ENCODE measurements at places on chromosomes 2 and 18.

DNA sequence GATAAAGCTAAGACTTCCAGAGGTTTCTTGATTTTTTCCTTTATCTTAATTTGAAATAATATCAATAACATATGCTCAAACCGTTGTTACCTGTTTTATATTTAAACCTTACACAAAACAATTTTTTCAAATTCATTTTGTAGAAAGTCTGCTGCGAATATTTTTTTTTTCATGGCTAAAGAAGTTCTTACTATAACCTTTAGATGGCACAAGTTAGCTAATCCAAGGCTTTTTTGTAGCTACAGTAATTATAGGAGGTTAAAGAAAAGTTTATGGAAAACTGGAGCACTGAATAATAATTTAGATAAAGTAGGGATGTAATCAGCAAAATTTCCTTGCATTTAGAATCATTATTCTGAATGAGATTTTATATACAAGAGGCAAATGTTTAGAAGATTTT, 78.0 kb upstream of the PNPT1 start:
- DNase-seq: no peak

DNA sequence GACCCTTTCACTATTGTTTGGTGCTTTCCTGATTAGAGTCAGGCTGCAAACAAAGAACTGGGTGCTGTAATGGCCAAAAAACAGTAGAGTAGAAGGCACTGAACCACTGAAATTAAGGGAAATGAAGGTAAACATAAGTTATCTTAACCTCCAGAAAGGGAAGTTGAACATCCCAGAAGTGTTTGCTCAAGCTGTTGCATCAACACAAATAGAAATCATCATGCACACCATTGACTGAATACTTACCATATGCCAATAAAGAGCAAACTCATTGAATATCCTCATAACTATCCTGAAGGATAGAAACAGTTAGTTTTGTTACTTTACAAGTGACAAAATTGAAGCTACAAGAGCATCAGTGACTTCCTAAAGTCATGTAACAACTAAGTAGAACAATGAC, 477.4 kb upstream of the CHST9 start:
- DNase-seq: no peak

GRCh38 chr2:162731917-162732804, 106.4 kb downstream of the KCNH7 start:
- no peak for DNase-seq

- DNase-seq: no peak
These were observed 88.9 kb downstream of the TMEM185B start for GRCh38 chr2:120134263-120134662.

- DNase-seq: no peak
These were observed 1889.7 kb upstream of the CELF4 start for GRCh38 chr18:39455285-39455684.

DNA sequence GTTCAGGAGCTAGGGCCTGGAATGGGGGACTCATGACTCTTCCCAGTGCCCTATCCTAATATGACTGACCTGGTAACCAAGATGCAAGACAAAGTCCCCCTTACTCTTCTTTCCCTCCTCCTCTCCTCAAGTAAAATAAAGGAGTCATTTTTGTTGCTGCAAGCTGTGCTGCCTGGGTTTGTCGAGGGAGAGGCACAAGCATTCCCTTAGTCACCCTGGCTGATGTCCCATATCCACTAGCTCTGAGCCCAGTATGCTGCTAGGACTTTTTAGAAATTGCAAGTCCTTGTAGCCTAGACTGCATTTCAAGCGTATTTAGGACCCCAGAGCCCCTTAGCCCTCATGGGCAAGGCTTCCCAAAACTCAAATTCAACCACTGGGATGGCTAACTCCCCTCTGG, 338.5 kb upstream of the SETBP1 start:
- DNase-seq: no peak

- no peak for DNase-seq
These were observed 547.6 kb downstream of the NRXN1 start for GRCh38 chr2:50484371-50484770.

DNA sequence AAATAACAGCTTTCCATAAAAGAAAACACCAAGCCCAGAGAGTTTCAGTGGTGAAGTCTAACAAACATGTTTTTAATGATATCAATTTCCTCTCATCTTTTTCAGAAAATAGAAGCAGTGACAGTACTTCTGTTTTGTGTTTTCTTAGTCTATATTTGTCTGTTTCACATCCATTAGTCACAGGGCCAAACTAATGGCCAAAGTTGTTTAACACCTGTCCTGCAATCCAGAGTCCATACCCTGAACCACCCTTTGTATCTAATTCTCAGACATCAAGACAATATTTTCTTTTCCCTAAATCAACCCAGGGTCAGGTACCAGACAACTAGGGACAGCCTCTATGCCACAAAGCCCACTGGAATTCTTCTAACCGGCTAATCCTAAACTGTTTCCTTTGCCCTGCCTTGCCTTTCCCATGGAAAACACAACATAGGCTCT, 25.9 kb downstream of the TMSB10 start:
- no peak for DNase-seq

GRCh38 chr2:178650554-178650953, 156.7 kb downstream of the TTN start:
- no peak for DNase-seq

DNA sequence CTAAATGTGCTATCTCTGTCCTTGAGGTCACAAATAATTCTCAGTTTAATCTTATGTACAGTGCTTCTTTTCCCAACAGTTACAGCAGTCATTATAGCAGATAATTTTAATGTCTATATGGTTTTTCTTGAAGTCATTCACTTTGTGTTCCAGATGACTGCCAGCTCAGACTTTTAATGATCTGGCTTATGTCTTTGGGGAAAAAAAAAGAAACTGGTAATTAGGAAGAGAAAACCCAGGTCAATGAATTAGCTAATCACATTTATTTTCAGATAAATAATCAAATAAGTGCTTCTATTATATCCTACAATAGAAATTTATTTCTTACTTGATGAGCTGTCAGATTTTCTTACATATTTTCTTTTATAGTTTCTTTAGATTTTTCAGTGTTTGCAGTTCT, 96.0 kb downstream of the COMMD1 start:
- DNase-seq: no peak

DNA sequence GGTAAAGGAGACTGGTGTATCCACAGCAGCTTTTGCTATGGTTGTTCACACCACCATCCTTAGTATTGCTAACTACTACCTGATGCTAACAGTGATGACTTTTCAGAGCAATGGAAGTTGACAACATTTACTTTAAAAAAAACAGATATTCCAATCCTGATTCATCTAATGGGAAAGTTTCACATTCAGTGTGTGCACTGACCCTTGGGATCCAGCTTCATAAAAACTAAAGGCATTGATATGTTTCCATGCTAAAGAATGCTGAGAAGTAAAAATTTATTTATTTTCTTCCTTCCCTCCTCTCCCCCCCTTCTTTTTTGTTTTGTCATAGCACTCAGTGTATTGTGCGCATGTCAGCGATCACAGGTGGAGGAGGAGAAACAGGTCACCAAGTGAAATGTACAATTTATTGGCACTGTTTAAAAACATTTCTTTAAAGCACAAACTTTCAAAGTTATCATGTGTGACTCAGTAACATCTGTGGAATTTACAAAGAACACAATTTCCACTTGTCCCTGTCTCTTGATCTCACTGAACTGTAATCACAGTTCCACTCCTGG, 229.9 kb downstream of the ALK start:
- DNase-seq: no peak

DNA sequence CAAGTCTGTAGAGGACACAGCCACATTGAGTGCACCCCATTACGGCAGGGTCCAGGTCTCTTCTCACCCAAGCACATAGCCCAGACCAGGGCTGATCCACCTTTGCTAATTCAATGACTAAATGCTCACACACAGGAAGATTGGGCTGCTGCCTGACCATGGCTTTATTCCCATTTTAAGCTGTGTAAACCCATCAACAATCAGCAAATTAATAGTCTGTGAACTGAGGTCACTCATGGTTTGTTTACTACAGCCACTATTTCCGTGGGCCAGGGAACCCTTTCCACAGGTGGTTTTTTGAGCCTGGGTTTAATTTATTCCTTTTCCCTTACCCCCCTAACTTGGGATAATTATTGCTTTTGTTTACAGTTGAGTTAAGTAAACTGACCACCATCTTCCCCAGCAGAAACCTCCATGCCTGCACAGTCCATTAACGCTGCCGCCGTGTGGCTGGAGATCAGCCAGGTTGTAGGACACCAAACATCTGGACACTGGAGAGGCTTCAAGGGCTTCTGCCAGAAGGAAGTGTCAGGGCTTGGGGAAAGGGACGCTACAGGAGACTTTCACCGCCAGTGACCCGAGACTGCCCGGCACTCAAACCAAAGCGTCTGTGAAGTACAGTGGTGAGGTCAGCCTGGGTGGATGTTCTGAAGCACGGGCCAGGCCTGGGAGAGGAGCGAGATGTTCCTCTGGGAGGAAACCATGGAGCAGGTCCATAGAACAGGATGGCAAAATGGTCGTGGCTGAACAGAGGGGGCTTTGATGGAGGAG, 282.9 kb downstream of the DYSF start:
- no peak for DNase-seq

DNA sequence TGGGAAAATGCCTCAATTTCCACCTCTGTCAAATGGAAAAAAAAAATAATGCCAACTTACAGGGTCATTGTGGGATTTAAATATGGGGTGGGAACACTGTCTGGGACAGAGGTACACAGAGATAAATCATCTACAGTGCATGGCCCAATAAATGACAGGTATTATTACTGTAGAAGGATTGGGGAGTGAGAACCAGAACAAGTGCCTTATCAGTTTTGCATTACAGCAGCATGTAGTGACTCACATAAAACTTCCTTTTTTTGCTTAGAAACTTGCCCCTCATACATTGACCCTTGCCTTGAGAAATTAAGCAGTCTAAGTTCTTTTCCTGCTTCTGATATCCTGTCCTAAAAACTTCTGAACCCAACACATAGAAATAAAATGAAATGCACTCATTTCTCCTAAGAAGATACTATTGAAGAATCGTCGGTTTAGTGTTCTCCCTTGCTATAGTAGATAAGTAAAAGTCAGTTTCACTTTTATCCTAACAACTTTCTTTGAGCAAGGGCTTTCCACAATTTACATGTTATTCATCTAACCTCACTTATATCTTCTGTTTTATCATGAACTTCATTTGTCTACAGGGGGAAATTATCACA, 121.0 kb upstream of the HAAO start:
- no peak for DNase-seq

GRCh38 chr2:229269941-229270340, 1.1 kb downstream of the PID1 start:
- DNase-seq: no peak

DNA sequence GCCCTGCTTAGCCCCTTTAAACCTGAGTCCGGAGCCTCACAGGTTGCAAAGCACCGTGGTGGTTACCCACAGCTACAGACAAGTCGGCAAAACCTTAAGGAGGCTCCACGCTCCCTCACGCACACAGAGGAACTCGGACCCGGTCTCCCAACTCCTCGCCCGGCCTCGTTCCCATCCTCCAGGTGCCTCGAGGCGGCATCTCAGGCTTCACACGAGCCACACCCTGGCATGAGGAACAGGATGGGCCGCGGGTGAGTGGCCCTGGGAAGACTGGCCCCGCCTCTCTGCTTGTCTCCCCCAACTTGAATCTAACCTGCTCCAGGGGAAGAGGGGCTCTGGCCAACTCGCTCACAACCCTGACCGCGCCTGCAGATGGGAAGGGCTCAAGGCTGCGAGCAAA, 97.4 kb downstream of the EIPR1 start:
- DNase-seq: no peak

DNA sequence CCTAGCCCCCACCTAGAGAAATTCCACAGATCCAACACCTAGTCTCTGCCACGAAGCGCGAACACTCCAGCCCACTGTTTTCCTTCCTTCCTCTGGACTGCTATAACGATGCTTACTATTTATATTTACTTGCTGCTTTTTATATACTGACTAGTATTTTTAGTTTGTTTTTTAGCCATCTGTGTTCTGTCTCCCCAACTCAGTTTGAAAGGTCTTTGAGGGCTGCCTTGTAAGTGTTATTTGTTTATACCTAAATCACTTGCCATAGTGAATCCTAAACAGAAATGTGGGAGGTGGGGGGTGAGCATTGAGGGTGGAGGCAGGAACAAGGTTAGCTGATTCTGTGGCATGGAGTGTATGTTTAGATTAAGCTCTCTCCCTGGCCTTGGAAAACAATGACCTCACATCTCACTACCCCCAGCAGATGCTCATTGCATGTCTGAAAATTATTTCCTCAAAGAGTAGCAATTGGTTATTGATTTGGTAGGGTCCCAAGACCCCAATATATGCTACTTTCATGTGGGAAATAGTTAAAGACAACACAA, 1.1 kb upstream of the NCKAP5 start:
- no peak for DNase-seq

GRCh38 chr2:67453310-67453709, 56.2 kb downstream of the ETAA1 start:
- no peak for DNase-seq

DNA sequence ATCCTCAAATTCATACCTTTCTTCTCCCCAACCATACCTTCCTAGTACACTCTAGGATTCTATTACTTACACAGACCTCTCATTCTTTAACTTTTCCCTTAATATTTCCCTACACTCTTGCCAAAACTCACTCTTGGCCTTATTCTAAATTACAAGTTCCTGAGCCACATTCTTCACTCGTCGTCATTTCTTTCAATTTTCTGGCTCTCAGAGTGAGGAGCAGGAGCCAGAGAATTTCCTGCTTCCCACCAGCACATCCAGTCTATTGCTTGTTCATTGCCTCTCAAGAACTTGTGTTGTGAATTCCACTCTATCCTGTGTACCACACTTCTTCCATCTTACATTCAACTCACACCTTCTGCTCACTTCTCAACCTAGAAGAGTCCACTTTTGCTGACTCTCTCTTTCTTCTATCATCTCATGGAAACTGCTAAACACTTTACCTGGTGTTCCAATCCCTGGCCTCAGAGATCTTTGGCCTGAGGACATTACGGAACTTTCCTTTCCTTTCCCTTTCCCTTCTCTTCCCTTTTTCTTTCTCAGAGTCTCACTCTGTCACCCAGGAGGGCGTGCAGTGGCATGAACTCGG, 171.6 kb downstream of the PLCL1 start:
- DNase-seq: no peak

- DNase-seq: no peak
These were observed 365.6 kb downstream of the LRRTM4 start for GRCh38 chr2:77156599-77156998.

- DNase-seq: no peak
These were observed 187.4 kb downstream of the DNER start for GRCh38 chr2:229526951-229527350.

DNA sequence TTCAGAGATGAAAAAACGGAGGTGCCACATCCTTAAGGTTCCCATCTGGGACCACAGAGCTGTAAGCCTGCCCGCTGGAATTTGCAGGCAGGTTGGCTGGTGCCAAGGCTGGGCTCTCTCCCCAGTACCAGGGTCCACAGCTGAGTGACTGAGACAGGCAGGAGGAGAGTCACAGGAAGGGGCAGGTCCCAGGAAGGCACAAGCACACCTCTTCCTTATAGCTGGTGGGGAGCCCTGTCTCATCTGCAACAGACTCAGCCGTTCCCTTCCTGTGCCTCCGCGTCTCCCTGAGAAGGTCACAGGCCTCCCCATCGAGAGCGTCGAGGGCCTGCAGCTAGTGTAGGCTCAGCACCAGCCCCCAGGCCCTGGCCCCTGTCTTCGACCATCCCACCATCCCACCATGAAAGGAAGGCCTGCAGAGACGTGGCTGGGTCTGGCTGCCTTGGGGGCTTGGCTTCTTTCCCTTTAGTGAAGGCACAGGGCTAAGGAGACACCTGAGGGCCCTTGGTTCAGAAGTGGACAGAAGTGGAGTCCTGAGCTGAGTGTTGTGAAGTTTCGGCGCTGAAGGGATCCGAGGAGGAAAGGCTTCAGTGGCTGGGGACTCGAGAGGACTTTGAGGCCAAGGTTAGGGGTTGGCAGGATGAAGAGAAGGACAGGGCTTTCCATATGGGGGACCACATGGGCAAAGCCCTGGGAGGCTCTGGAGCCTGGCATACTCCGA, 26.8 kb downstream of the GLI2 start:
- no peak for DNase-seq
